GM12891 (cell line): ENCODE measurements at places on chromosomes 12 and 14.

GRCh38 chr12:76542908-76543307, 16.7 kb downstream of the OSBPL8 start:
- DNase-seq = no peak

- DNase-seq = no peak
These were observed 97.1 kb downstream of the ALG10 start for GRCh38 chr12:34119366-34119765.

- no peak for DNase-seq
These were observed 6.6 kb upstream of the NOP2 start for GRCh38 chr12:6574576-6575295.

DNA sequence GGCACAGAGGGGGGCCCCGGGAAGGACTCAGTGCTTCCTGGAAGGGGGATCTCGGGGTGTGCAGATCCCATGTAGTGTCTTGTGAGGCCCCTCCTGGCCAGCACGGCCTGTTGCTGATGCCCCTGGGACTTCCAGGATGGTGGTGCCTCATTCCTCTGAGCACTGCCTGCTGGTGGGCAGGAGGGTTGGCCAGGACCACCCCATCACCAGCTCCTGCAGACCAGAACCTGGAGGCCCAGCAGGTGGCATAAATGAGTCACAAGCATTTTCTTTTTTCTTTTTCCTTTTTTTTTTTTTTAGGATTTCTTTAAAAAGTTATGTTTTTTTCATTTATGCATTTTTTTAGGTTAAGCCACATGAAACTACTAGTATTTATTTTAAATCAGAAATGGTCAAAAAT, 8.0 kb downstream of the MMP17 start:
- DNase-seq = no peak

DNA sequence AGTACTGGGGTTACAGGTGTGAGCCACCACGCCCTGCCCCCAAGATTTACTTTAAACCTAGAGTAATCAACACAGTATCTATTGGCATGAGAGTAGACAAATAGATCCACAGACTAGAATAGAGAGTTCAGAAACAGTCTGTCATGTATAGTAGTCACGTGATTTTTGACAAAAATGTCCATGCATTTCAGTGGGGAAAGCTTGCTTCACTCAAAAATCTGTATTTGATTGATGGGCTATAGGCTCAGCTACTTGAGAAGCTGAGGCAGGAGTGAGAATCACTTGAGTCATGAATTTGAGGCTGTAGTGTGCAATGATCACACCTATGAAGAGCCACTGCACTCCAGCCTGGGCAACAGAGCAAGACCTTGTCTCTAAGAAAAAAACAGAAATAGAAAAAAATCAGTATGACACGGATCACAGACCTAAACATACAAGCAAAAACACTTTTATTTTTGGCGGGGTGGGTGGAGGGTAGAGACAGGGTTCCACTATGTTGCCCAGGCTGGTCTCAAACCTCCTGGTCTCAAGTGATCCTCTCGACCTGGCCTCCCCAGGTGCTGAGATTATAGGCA, 7.6 kb upstream of the ORAI1 start:
- no peak for DNase-seq

DNA sequence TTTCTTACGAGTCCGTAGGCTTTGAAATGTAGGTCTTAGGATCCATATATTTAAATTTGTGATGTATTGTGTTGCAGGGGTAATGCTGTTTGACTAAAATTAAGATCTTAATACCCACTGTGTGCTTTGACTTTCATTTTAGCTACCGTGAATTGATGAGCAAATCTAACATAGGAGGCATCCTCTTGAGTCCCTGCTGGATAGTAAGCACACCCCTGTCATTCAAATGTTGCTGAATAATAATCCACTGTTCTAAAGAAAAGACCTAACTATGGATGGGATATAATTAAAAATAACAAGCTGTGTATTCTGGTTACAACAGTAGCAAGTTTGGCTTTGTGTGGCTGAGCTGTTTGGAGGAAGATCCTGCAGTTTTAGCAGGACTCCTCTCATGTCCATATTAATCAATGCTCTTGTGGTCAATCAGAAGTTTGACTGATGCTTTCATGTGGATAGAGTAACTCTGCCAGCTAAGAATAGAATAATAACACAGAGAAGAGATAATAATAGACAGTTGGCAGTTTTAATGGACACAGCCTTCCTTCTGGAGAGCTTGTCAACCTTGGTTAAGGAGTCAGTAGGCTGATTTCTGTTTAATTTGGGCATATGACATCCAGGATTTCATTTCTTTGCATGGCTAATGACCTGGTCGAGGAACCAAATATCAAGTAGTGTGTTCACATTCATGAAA, 148.1 kb upstream of the MIS18BP1 start:
- DNase-seq = no peak

GRCh38 chr12:48279601-48280000, 71.1 kb downstream of the ZNF641 start:
- no peak for DNase-seq
